ENCODE measurements at places on chromosomes 16 and 17. TPM values are rescaled to one million over a fixed set of nuclear protein-coding genes. Genes with fewer than 3 reads are reported as not detected.

DNA sequence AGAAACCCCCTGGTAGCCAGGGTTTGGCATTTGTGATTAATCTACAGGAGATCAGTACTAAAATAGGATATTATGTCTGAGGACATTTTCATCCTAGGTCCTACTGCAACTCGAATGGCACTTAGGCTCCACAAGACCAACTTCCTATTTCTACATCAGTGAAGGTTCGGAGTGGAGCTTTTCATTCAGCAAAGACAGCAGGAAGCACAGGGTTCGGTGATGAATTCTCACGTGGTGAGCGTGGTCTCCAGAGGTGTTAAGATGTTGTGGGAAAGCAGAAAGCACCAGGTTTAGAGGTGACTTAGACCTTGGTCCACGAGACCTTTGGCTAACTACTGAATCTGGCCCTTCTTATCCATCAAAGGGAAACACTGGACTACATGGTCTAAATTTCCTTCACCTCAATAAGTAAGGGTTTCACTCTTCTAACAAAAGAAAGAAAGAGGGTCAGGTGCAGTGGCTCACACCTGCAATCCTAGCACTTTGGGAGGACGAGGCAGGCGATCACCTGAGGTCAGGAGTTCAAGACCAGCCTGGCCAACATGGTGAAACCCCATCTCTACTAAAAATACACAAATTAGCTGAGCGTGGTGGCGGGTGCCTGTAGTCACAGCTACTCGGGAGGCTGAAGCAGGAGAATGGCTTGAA is 13.9 kb upstream of the HELZ start:
- H3K4me3 ChIP-seq, result no peak overlapping the region
- no peaks in the 10 kb centered on the region for H3K27me3 ChIP-seq
- peak overlapping the region; percentile 62 for H3K27ac ChIP-seq
- DNase-seq, result peak; percentile 23
- no peaks in the 10 kb centered on the region for H3K4me1 ChIP-seq

GRCh38 chr17:5560361-5560988 is 23.8 kb downstream of the NLRP1 start:
- no peak for DNase-seq
- H3K4me3 ChIP-seq, result no peak overlapping the region
- H3K36me3 ChIP-seq, result no peaks in the 10 kb centered on the region
- no peaks in the 10 kb centered on the region for H3K27me3 ChIP-seq

GRCh38 chr16:55569025-55569424 is 2.5 kb downstream of the CAPNS2 start:
- no peak for DNase-seq
- no peak overlapping the region for H3K4me3 ChIP-seq
- H3K27ac ChIP-seq, result no peak overlapping the region
- no peaks in the 10 kb centered on the region for H3K27me3 ChIP-seq
- H3K4me1 ChIP-seq, result no peaks in the 10 kb centered on the region

DNA sequence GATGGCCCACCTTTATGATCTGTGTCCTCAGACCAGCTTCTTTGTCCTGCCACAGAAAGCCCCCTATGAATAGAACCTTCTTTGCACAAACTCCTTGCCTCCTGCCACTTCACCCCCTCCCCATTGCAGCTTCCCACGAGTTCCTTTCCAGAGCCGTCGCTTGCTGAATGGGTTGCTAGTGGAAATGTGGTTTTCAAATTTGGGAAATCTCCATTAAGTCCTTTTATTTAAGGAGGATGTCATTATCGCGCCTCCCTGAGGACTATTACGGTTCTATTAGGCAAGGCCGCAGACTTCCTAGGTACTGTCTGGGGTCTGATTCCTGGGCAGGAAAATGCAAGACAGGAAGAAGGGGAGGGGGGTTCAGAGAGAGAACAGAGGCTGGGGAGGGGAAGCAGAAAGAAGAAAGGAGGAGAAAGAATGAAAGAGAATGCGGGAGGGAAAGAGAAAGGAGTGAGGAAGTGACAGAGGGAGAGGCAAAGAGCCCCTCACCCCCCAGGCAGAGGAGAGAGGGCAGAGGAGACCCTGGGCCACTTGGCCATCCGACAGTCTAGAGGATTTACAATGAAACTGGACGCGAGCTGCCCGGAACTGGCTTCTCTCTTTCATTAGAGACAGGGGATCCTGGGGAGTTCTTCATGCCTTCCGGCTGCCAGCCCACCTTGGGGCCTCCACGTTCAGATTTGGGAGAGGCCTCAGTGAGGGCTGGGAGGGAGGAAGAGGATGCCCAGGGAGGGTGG is 31.7 kb upstream of the ETV4 start:
- H3K36me3 ChIP-seq, result no peaks in the 10 kb centered on the region
- DNase-seq, result no peak
- H3K27me3 ChIP-seq, result no peaks in the 10 kb centered on the region
- H3K4me1 ChIP-seq, result peaks cover 18% of the 10 kb centered on the region
- no peak overlapping the region for H3K27ac ChIP-seq
- no peak overlapping the region for H3K4me3 ChIP-seq

DNA sequence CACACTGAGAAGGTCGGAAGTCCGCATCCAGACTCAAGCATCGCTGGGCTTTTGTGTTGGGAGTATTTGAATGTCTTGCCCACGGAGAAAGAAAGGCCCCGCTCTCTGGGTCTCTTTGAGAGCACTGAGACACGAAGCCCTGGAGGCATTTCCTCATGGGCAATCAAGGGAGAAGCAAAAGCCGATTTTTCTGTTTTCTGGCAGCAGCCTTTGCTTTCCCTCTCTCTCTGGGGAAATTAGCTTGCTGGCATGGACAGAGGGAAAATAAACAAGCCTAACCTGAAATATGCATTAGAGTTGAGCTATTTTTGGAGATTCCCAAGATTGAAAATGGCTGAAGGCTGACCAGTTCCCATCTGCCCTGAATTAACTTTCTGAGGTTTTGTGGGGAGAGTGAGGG is 238.7 kb downstream of the HAPSTR1 start:
- H3K27ac ChIP-seq, result no peak overlapping the region
- DNase-seq, result no peak
- no peaks in the 10 kb centered on the region for H3K27me3 ChIP-seq
- no peak overlapping the region for H3K4me3 ChIP-seq

- H3K4me3 ChIP-seq, result no peak overlapping the region
- H3K27ac ChIP-seq, result peak overlapping the region; percentile 74
- no peaks in the 10 kb centered on the region for H3K27me3 ChIP-seq
- H3K36me3 ChIP-seq, result no peaks in the 10 kb centered on the region
- peaks cover 32% of the 10 kb centered on the region for H3K4me1 ChIP-seq
Observed at GRCh38 chr17:79019632-79020584, 4.1 kb upstream of the C1QTNF1 start.

GRCh38 chr17:80526116-80526910 is 18.3 kb upstream of the RPTOR start:
- no peaks in the 10 kb centered on the region for H3K36me3 ChIP-seq
- H3K27me3 ChIP-seq, result peaks cover 49% of the 10 kb centered on the region
- no peak overlapping the region for H3K27ac ChIP-seq
- peaks cover 9% of the 10 kb centered on the region for H3K4me1 ChIP-seq
- H3K4me3 ChIP-seq, result no peak overlapping the region

- peak; percentile 30 for DNase-seq
- H3K27me3 ChIP-seq, result peaks cover 4% of the 10 kb centered on the region
- H3K36me3 ChIP-seq, result no peaks in the 10 kb centered on the region
Observed at GRCh38 chr16:24499193-24499814, 40.1 kb upstream of the RBBP6 start.

GRCh38 chr16:83706394-83706793 is 101.4 kb upstream of the HSBP1 start:
- H3K27me3 ChIP-seq, result no peaks in the 10 kb centered on the region
- H3K27ac ChIP-seq, result no peak overlapping the region
- no peak overlapping the region for H3K4me3 ChIP-seq
- DNase-seq, result no peak
- no peaks in the 10 kb centered on the region for H3K36me3 ChIP-seq
- H3K4me1 ChIP-seq, result no peaks in the 10 kb centered on the region

- DNase-seq, result peak; percentile 67
- no peak overlapping the region for H3K4me3 ChIP-seq
- H3K27ac ChIP-seq, result peak overlapping the region; percentile 86
Observed at GRCh38 chr16:52561910-52562741, 15.2 kb upstream of the TOX3 start.

- H3K4me3 ChIP-seq, result no peak overlapping the region
- no peaks in the 10 kb centered on the region for H3K27me3 ChIP-seq
- H3K36me3 ChIP-seq, result no peaks in the 10 kb centered on the region
- no peak overlapping the region for H3K27ac ChIP-seq
- peak; percentile 65 for DNase-seq
- H3K4me1 ChIP-seq, result no peaks in the 10 kb centered on the region
Observed at GRCh38 chr16:68800257-68800875, 43.0 kb upstream of the TANGO6 start.

DNA sequence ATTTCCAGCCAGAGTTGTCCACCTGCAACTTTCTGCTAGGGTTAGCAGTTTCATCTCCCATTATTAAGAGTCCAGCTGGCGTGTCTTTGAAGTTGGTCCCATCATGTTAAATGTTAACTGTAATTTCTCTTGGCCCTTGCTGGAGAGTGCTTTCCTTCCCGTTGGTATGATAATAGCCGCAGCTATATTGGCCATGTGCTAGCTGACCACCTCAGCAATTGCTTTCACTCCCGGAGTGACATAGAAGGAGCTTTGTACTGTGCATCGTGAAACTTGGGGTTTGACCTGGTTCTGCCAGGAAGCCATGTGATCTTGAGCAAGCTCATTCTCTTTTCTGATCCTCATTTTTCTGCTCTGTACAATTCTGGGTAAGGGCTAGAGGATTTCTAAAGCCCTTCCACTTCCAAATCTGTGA is 81.0 kb upstream of the TBX2 start:
- H3K4me1 ChIP-seq, result peaks cover 4% of the 10 kb centered on the region
- no peaks in the 10 kb centered on the region for H3K36me3 ChIP-seq
- H3K27me3 ChIP-seq, result peaks cover 3% of the 10 kb centered on the region
- DNase-seq, result no peak
- H3K27ac ChIP-seq, result no peak overlapping the region
- H3K4me3 ChIP-seq, result no peak overlapping the region

DPEP1 gene
- total RNA-seq, result 1.3 TPM

HYDIN gene
- 2.0 TPM for total RNA-seq

SPNS2 gene
- 72.0 TPM for total RNA-seq

KRT33A gene
- not detected for total RNA-seq

TNFRSF17 gene
- total RNA-seq, result not detected

PNMT gene
- total RNA-seq, result 1.1 TPM

CHST4 gene
- total RNA-seq, result not detected

SLFN12 gene
- total RNA-seq, result 3.5 TPM
